GM12878 (cell line): ENCODE measurements at places on chromosomes 4 and X. TPM values are rescaled to one million over a fixed set of nuclear protein-coding genes. Genes with fewer than 3 reads are reported as not detected.

TIGD4 gene
- polyA plus RNA-seq = 1.2 and 1.6 TPM in 2 replicates

ADGRL3 gene
- not detected in 2 replicates for polyA plus RNA-seq

ARAF gene
- 79.2 and 80.2 TPM in 2 replicates for polyA plus RNA-seq

GRCh38 chrX:143095321-143095720, 69.6 kb downstream of the SPANXN4 start:
- no peaks in the 10 kb centered on the region for H3K27me3 ChIP-seq
- no peak overlapping the region for H3K27ac ChIP-seq
- no peaks in the 10 kb centered on the region for H3K4me1 ChIP-seq
- H3K4me3 ChIP-seq = no peak overlapping the region
- H3K36me3 ChIP-seq = no peaks in the 10 kb centered on the region
